ENCODE measurements at places on chromosomes 7 and 10.

GRCh38 chr7:104231054-104232046, 23.5 kb upstream of the ORC5 start:
- DNase-seq = no peak

- DNase-seq = no peak
These were observed 68.9 kb upstream of the HDAC9 start for GRCh38 chr7:18426564-18427226.

- DNase-seq = no peak
These were observed 2.5 kb upstream of the PTPRN2 start for GRCh38 chr7:158590181-158590530.

- DNase-seq = no peak
These were observed 70.5 kb downstream of the DENND2A start for GRCh38 chr7:140570120-140570519.

GRCh38 chr10:122113945-122114747, 125.2 kb downstream of the TACC2 start:
- DNase-seq = no peak
